A549 treated with ZK216348 at 1 μM for 4 hours (cell line): ENCODE measurements at places on chromosomes 1 and 21. TPM values are rescaled to one million over a fixed set of nuclear protein-coding genes. Genes with fewer than 3 reads are reported as not detected.

The SAMD11 gene
- total RNA-seq: 11.9 to 38.0 TPM (median 31.7 TPM) in 5 replicates

The NGF gene
- 1.6 to 2.4 TPM (median 1.8 TPM) in 5 replicates for total RNA-seq

The GPR3 gene
- 1.2 to 2.2 TPM (median 1.7 TPM) in 5 replicates for total RNA-seq

The WNT4 gene
- 0.07 to 0.34 TPM (median 0.11 TPM) in 5 replicates for total RNA-seq

The TTLL10 gene
- not detected in 5 replicates for total RNA-seq

The S1PR1 gene
- 0.07 to 0.08 TPM in 2 of 5 replicates, not detected in the others for total RNA-seq

The CHD5 gene
- 0.90 to 1.4 TPM (median 1.3 TPM) in 5 replicates for total RNA-seq

The KRTAP12-2 gene
- not detected in 5 replicates for total RNA-seq

The CHML gene
- total RNA-seq: 4.8 to 10.1 TPM (median 8.2 TPM) in 5 replicates

The KCNA2 gene
- total RNA-seq: 0.02 to 0.18 TPM (median 0.05 TPM) in 3 of 5 replicates, not detected in the others

The LCE3D gene
- total RNA-seq: 0.82 to 1.8 TPM (median 1.3 TPM) in 5 replicates

The SARS1 gene
- total RNA-seq: 89.7 to 104 TPM (median 97.2 TPM) in 5 replicates
